Myocyte (in vitro differentiated cells): ENCODE measurements at places on chromosomes 1 and 21. TPM values are rescaled to one million over a fixed set of nuclear protein-coding genes. Genes with fewer than 3 reads are reported as not detected.

GRCh38 chr1:37537378-37537777 is 16.7 kb downstream of the SNIP1 start:
- DNase-seq: peak; percentile 53

DNA sequence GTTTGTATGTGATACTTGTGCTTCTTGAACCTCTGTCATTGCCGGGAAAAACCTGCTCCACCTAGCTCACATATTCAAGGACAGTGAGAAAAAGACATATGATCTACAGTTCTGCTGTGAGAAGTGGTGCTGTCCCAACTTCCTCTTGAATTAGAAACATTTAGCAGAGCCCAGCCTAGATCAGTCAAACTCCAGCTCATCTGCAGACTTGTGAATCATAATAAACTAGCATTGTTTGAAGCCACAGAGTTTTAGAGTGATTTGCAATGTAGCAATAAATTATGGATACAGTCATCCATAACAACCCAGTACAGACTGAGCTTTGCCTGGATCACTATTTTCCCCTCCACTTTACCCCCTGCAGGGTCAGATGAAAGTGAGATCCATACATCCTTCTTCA is 497.8 kb downstream of the PLA2G4A start:
- DNase-seq: no peak

DNA sequence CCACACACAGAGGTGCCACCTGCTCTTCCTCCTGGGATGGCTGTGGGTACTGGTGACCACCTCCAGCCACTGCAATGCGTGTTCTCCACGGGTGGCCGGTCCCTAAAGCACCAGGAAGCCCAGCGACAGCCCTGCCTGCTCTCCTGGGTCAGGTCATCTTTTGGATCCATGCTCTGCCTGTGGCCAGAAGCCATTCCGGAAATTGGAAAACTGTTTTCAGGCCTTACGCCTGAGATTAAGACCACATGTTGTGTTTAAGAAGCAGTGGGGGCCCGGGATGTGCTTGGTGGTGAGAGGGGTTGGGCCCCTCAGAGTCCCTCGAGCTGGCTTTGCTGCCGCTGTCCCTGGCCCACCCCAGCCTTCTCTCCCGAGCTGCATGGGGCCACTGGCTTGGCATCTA is 150.8 kb downstream of the PEX14 start:
- DNase-seq: no peak

DNA sequence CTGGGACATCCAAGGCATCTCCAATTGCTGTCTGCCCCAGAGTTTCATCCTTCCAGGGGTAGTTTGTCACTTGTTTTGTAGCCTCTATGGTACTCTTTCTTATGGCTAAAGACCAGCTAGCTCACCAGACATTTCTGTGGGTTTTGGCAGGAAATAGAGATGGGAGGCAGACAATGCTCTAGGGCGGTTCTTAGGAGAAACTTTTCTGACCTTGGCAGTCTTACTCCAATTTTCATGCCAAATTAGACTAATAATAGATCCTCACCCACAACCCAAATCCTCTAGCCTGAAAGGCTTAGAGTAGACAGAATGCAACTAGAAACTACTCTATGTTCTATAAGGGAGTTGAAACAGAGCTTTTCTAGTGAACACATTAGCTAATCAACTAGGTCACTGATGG is 69.8 kb downstream of the LRIG2 start:
- peak; percentile 41 for DNase-seq

DNA sequence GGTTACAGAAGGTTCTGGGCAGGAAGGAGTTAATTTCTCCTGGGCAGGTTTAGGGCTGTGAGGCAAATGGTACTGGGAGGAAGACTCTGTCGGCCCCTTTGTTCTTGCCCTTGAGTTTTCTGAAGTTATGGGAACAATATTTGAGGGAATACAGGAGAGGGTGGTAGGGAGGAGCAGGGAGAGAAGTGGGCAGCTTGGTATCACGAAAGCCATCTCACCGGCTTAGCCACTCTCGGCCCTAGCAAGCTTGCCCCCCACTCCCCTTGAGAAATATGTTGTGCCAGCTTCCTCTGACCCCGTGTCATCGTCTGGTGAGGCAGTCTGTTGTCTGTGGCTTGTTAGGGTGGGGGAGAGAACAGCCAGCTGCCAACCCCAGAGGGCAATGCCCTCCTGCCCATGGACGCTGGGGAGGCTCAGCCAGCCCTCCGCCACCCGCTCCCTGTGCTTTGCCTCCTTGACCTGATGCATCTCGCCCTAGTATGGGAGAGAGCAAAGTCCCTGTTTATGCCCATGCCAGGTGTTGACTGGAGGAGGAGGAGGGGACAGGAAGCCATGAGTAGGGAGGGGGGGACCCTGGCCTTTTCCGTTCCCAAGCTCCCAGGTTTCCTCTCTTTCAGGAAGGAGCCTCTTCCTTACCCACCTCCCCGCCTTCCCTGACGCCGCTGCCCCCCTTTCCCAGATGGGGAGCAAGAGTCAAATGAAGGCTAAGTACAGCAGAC is 1.2 kb downstream of the EFNA1 start:
- peak; percentile 46 for DNase-seq

CNTN2 gene
- not detected in 2 replicates for total RNA-seq

C1orf105 gene
- 133 and 144 TPM in 2 replicates for total RNA-seq

PYHIN1 gene
- not detected in 2 replicates for total RNA-seq
